ENCODE measurements at places on chromosomes 5 and 9. TPM values are rescaled to one million over a fixed set of nuclear protein-coding genes. Genes with fewer than 3 reads are reported as not detected.
A peak's percentile ranks its signal among the peaks of the same experiment; 100 is the strongest.

TTC16 gene
- not detected for total RNA-seq

GABBR2 gene
- total RNA-seq, result 0.12 TPM

ZNG1E gene
- 26.4 TPM for total RNA-seq

SLC12A2 gene
- 24.6 TPM for total RNA-seq

FSD1L gene
- total RNA-seq, result 5.7 TPM

DNA sequence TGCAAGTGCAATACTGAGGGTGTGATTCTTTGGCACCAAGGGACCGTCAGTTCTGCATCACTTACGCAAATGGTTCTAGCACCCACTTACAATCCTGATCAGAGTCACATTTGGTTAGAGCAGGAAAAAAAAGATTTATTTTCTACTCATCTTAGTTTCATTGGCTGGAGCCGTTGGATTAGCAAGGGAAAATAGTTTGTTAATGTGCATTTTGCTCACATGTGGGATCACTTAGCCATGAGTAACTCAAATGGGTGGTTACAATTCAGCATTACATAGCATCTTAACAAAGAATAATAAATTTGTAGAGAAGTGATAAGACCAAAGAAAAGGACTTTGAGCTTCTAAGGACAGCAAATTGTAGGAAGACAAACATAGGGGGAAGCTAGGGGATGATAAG is 216.9 kb downstream of the AUH start:
- no peaks in the 10 kb centered on the region for H3K4me1 ChIP-seq
- H3K36me3 ChIP-seq, result no peaks in the 10 kb centered on the region
- no peak overlapping the region for H3K27ac ChIP-seq
- no peaks in the 10 kb centered on the region for H3K27me3 ChIP-seq

DNA sequence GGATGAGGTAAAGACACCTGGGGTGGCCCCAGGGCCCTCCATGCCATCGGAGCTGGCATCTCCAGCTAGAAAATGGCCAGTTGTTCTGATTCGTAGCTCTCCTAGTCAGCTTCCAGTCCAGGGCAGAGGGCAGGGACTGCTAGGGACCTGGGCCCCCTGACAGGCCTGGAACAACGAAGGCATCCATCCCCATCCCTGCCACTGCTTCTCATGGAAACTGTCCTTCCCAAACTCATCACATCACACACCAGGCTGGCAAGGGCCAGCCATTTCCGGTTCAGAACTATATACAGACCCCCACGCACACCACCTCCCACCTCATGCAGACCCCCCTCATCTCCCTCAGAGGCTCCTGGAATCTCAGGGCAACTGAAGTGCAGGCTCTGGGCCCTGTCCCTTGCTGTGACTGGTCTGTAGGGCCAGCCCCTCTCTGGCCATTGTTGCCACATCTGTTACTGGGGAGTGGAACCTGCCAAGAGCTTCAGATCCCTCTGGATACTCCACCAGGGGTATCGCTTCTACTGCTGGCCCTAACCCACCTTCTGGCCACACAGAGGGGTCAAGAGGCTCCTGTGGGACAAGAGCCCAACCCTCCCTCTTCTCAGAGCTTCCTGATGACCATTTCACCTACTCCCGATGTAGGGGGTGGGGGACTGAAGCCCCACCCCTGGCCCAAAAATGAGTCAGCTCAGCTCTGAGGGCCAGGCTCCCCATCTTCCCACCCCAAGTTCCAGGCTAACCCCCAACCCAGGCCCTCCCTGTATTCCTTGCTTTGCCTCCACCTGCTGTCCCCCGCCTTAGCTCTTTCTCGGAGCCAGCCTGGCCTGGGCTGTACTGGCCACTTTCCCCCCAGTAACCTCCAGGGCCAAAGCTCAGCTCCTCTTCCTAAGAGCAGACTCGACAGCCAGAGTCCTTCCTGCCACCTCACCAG is 1.2 kb upstream of the MZB1 start:
- peak; percentile 54 for DNase-seq
- H3K27me3 ChIP-seq, result no peaks in the 10 kb centered on the region
- H3K4me3 ChIP-seq, result no peak overlapping the region

- H3K4me3 ChIP-seq, result no peak overlapping the region
- peak; percentile 53 for DNase-seq
- H3K27ac ChIP-seq, result peak overlapping the region; percentile 92
These were observed 45.7 kb upstream of the ORM1 start for GRCh38 chr9:114276908-114277821.

GRCh38 chr5:78594021-78594420 is 54.6 kb downstream of the LHFPL2 start:
- no peak for DNase-seq
- H3K36me3 ChIP-seq, result peaks cover 5% of the 10 kb centered on the region
- no peaks in the 10 kb centered on the region for H3K27me3 ChIP-seq
- H3K4me1 ChIP-seq, result peaks cover 92% of the 10 kb centered on the region
- no peak overlapping the region for H3K4me3 ChIP-seq

DNA sequence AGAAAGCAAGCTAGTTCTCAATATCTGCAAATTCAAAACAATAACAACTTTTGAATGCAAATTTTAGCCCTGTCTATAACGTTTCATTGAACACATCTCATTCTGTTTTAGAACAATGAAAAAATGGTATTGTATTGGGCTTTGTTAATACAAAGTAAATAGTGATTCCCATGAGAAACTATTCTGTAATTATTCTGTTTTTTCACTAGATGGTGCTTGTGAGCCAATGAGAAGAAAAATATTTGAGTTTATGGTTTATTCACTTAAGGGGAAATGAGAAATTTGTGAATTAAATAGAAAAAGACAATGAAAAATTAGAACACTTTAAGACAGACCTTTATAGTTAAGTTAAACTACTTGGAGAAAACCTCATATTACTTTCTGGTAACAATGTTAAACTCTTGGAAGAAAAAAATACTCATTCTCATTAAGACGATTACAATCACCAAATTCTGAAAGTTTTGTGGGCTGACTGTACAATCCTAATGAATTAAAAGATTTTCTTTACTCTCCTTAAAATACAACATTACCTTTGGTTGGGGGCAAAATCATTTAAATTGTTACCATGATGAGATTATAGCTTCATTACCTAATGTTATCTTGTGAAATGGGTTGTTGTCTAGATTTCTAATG is 127.0 kb downstream of the NNT start:
- DNase-seq, result no peak
- no peaks in the 10 kb centered on the region for H3K36me3 ChIP-seq
- H3K27me3 ChIP-seq, result peaks cover 26% of the 10 kb centered on the region
- H3K4me1 ChIP-seq, result peaks cover 3% of the 10 kb centered on the region
- no peak overlapping the region for H3K4me3 ChIP-seq
- H3K27ac ChIP-seq, result no peak overlapping the region

DNA sequence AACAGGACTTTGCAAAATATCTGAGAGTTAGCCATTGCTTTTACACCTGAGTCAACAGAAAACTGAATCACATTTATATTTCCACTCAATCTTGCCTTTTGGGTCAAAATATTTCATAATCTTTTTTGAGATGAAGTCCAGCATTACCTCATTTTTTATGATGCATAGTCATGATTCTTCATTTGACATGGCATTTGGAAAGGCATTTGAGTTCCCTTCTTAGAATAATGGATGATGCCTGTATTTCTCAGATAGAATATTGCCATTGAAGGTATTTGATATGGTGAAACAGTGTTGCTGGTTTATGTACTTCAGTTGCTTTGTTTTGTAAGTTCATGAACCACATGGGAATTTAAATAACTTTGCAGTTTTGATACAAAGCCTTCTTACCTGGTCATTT is 180.4 kb downstream of the PRR16 start:
- DNase-seq, result no peak
- peaks cover 15% of the 10 kb centered on the region for H3K4me1 ChIP-seq
- H3K27ac ChIP-seq, result no peak overlapping the region
- H3K36me3 ChIP-seq, result peaks cover 2% of the 10 kb centered on the region

Measured in chondrocyte (in vitro differentiated cells).